ENCODE measurements at places on chromosomes 5 and 9.

DNA sequence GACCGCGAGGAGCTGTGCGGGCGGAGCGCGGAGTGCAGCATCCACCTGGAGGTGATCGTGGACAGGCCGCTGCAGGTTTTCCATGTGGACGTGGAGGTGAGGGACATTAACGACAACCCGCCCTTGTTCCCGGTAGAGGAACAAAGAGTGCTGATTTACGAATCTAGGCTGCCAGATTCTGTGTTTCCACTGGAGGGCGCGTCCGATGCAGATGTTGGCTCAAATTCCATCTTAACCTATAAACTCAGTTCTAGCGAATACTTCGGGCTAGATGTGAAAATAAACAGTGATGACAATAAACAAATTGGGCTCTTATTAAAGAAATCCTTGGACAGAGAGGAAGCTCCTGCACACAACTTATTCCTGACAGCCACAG is 590 bp downstream of the PCDHA6 start:
- DNase-seq, result no peak

DNA sequence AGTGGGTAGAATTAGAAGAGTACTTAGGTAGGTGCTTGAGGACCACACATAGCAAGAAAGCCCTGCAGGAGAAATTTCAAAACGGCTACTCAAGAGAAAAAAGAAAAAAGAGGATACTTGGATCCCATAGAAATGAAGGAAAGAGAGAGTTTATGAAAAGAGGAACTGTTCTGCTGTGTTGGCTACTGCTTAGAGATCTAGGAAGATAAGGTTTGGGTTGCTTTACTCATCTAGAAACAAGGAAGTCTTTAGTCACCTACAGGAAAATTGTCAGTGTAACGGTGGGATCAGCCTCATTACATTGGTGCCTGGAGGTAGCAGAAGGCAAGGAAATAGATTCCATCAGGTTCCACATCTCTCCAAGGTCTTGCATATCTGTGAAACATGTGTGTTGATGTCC is 14.8 kb upstream of the C5orf46 start:
- no peak for DNase-seq

DNA sequence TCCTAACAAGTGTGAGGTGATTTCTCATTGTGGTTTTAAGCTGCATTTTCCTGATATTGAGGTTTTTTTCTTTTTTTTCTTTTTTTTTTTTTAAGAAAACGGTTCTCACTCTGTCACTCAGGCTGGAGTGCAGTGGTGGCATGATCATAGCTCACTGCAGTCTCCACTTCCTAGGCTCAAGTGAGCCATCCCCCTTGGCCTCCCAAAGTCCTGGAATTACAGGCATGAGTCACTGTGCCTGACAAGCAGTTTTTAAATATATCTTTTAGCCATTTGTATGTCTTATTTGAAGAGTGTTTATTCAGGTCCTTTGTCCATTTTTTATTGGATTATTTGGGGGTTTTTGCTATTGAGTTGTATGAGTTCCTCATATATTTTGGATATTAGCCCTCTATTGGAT is 53.8 kb downstream of the GCNT1 start:
- DNase-seq, result no peak

DNA sequence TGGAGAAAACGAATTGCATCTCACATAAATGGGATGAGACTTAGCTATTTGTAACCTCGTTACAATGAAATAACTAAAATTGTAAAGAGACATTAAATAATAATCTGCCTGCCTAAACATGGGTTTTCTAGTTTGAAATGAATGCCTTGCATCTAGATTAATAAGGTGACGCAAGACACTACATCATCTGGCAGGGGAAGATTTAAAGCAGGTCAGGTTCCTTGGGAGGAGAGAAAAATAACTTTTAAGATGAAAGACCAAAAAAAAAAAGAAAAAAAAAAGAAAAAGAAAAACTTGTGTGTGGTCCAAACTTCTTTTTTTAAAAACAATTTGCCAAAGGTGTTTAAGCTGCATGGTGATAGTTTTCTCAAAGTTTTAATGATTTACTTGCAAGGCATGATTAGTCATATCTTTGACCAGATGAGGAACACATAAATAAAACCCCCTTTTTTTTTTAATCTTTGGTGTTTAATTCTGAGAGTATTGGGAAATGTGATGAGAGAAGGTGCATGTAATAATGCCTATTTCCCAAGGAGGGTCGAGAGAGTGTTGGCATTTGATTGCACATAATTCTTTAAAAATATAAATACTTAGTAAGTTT is 122.9 kb upstream of the ADAMTSL1 start:
- no peak for DNase-seq

DNA sequence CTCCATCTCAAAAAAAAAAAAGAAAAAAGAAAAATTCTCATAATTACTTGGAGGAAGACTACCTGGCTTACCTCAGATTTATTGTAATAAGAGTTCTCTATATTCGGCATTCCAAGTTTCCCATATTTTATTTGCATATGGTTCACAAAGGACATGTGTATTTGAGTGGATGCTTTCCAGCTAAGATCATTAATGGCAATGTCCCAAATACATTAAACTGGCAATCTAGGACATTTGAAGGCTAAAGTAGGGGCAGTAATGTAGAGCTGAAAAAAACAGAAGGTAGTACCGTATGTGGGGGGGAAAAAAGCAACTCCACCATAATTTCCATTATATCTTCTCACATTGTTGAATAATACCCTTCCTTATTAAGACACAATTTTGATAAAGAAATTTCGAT is 4.9 kb downstream of the TUT7 start:
- no peak for DNase-seq

GRCh38 chr5:15821506-15821905 is 321.5 kb downstream of the FBXL7 start:
- DNase-seq, result no peak

- DNase-seq, result no peak
Observed at GRCh38 chr9:77440057-77440456, 208.1 kb downstream of the GNA14 start.

DNA sequence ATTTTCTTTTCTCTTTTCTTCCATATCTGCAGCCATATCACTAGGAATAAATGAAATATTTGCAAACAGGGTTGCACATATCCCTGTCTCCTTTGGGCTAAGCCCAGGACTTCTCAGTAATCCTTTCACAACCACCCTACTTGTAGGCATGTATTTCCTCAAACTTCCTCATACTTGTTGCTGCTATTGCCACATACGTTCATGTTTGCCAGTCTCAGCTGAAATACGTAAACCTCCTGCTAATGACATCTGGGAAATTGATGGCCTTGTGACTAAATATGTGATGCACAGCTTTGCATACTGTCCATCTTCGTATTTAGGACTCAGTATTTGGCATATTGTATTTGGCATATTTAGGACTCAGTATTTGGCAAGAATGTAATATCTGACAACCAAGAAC is 224.6 kb downstream of the PLK2 start:
- no peak for DNase-seq

DNA sequence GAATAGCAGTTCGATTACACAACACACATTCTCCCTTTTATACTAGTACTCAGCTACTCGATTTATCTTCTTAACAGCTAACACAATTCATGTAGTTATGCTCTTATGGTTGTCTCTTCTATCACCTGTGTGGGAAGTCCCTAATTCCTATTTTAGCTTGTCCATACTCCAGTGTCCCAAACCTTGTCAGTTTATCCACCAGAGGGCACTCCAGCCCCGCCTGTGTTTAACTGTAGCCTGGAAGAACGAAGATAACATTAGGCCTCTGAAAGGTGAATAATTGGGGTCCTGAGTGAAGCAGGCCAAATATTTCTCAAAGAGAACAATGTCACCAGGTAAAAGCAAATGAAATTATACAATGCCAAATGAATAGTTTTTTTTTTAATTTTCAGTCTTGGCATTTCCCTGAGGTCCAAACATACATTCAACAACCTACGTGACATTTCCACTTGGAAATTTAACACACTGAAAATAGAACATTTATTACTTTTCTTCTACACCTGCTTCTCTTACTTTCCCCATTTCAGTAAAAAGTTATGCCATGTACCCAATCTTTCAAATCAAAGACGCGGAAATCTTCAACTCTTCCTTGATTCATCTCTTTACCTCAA is 560.7 kb downstream of the HTR1A start:
- peak; percentile 43 for DNase-seq

DNA sequence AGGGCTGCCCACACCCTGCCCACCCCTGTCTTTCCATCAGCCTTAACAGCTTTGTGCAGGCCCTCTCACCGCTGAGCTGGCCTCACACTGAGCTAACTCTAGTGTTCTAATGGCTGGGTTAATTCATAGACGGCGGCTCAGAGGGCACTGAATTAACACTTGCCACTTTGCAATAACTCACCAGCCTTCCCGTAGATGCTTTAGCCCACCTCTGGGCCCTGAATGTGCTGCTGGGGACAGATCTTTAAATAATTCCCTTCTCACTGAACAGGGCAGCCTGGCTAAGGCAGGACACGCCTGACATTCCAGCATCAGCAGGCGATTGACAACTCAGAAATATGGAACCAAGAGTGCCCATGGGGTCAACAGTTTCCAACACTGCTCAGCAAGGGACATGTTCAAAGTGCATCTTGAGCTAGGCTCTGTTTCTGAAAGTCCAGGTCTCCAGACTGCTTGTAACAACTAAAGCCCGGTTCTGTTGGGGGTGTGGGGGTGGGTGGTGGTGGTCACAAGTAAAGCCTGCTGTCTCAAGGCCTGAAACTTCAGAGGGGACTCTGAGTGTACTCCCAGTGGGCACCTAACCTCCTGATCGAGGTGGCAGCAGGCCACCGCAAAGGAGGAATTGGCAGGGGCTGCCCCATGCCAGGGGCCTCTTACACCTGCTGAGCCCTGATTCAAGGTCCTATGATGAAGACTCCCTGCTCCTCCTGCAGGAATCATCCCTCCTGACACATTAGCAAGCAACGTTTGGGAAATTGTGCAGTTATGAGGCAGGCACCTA is 248.3 kb downstream of the FSTL4 start:
- DNase-seq, result no peak

GRCh38 chr5:116076496-116076895 is 8.3 kb upstream of the COMMD10 start:
- DNase-seq, result no peak

DNA sequence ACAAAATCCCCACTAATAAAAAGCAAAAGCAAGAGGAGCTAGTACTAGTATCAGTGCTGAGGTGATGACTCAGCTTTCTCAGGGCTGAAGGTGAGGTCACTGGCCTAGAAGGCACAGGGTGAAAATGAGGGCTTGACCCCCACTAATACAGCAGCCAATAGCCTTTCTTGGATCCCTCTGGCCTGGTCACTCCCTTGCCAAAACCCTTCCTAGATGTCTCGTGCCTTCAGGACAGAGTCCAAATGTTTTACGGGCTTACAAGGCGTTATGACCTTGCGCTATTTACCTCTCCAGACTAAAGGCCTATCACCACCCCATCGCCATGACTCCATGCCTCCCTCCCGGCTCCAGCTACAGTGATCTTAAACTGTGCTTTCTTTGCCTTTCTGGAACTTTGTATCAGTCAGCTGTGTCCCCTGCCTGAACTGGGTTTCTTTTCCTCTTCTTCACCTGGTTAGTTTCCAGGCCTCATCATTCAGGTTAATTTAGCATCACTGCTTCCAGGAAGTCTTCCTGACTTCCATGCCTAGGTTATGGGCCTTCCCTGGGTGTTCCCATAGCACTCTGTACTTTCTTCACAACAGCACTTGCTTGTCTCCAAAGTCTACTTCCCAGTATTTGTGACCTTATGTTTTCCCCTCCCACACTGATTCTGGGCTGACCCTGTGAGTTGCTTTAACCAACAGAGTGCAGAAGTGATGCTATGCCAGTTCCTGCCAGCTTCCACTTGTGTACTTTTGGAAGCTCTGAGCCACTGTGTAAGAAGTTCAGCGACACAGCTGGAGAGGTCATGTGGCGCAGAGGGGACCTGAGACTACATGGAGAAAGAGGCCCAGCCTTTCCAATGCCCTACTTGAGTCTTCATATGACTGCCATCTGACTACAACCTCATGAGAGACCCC is 4.2 kb upstream of the DELE1 start:
- DNase-seq, result no peak

- no peak for DNase-seq
Observed at GRCh38 chr5:145968970-145969713, 32.8 kb downstream of the SH3RF2 start.

DNA sequence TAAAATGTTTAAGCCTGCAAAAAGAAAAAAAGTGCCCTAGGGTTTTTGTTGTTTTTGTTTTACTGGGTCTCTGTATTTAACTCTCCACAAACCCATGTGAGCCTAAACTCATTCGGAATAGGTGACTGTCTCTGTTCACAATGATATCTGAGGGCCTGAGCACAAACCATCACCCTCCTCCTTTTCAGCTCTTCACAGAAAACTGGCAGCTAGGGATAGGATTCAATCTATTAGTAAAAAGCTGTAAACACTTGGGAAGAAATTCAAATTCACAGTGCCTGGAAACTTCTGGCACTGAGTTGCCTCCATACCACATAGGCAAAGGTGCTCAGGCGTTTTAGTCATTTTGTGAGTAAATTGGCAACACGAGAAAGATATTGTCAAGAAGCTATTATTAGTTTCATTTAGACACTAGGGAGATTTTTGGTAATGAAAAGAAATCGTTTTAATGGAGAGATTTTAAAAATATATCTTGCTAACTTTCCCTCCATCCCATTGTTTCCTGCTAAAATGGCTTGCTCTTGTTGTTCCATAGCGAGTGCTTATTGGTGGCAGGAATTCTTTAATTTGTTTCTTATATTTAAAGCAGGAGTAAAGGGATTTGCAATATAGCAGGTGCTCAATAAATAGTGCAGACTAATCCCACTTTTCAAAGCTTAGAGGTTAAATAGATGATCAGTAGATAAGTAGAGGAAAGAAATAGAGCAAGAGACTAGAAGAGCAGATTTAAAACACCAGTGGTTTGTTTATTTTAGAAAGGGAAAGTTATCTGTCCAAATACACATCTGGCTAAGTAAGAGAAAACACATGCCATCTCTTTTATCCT is 9.7 kb downstream of the FOXD1 start:
- no peak for DNase-seq

DNA sequence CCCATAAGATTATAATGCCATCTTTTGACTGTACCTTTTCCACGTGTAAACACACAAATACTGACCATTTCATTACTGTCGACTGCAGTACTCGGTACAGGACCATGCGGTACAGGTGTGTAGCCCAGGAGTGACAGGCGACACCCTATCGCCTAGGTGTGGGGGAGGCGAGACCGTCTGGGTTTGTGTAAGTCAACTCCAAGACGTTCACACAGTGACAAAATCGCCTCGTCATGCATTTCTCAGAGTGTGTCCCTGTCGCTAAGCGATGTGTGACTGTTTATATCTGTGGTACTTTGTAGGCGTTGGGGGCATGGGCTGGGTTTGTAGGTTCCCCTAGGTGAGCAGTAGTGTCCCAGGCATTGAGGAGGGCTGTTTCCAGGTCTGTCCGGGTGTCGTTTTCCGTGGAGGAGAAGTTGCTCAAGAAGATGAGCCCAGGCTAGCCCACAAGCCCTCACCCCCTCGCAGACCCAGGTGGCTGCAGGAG is 20.3 kb downstream of the NEK6 start:
- no peak for DNase-seq

DNA sequence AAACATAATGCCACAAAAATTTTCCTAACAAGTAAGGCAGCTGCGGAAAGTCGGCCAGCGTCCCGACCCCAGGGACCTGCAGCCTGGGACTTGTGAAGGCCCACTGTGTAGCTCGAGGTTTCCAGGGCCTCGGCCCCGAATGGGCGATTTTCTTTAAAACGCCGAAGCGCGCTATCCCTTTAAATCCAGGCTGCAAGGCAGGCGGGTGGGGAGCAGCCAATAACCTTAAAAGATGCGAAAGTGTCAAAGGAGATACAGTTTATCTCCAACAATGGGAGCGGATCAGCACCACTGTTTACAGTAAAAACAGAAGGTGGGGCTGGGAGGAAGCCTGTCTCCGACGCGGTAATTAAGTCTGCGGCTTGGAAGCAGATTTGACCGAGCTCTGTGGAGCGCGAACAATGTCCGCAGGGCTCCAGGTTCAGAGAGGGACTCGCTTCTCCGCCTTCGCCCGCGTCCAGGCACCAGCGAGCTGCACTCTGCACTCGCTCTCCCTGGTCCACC is 1.7 kb upstream of the ZSWIM6 start:
- DNase-seq, result peak; percentile 60

Measured in SW480 (cell line).